ENCODE measurements at places on chromosomes 5 and 9. TPM values are rescaled to one million over a fixed set of nuclear protein-coding genes. Genes with fewer than 3 reads are reported as not detected.

GRCh38 chr9:137319739-137320551 lies 17.9 kb upstream of the NRARP start:
- H3K4me3 ChIP-seq = no peak overlapping the region
- DNase-seq = no peak
- H3K27ac ChIP-seq = no peak overlapping the region
- no peaks in the 10 kb centered on the region for H3K36me3 ChIP-seq

Gene CCDC180
- 0.90 TPM for total RNA-seq

Gene IL7R
- 56.9 TPM for total RNA-seq

DNA sequence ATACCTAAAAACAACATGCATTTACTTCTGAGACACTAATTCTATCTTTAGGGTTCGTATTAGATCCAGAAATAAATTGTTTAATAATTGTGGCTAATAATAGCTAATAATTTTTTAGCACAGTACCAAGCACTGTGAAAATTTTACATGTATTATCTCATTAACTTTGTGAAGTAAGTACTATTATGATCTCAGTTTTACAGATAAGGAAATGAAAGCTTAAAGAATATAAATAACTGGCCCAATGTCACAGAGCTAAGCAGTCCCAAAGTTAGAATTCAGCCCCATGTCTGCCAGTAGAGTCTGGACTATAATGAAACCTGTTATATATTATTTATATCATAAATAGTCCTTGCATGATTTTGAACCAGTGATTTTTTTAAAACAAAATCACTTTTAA lies 163.3 kb downstream of the NIPBL start:
- H3K27ac ChIP-seq = no peak overlapping the region
- peaks cover 15% of the 10 kb centered on the region for H3K36me3 ChIP-seq
- no peak for DNase-seq
- H3K27me3 ChIP-seq = no peaks in the 10 kb centered on the region

DNA sequence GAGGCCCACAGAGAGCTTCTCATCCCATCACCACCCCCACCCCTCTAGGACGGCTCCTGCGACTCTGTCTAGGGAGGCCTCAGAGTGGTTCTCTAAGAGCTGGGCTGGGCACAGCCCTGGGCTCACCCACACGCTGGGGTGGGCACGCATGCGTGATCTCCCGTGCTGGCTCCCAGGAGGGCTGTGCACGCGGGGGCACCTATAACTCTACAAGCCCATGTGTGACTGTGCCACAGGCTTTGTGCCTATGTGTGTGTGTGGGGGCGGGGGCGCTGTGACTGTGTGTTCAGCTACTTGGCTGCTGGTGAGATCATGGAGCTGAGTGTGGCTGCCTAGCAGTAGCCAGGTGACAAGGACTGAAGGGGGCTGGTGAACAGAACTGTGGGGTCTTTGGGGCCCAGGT lies 32.2 kb downstream of the NDUFA8 start:
- peaks cover 13% of the 10 kb centered on the region for H3K4me1 ChIP-seq
- no peak for DNase-seq
- no peaks in the 10 kb centered on the region for H3K36me3 ChIP-seq

All from IMR-90 (cell line).